Upper lobe of left lung (tissue), 6 donors: ENCODE measurements at places on chromosomes 7 and 10.

- DNase-seq = no peak
Measured at GRCh38 chr7:19519443-19520021, 189.3 kb downstream of the POLR1F start.

GRCh38 chr10:3046210-3046779 lies 21.1 kb upstream of the PFKP start:
- DNase-seq = no peak

DNA sequence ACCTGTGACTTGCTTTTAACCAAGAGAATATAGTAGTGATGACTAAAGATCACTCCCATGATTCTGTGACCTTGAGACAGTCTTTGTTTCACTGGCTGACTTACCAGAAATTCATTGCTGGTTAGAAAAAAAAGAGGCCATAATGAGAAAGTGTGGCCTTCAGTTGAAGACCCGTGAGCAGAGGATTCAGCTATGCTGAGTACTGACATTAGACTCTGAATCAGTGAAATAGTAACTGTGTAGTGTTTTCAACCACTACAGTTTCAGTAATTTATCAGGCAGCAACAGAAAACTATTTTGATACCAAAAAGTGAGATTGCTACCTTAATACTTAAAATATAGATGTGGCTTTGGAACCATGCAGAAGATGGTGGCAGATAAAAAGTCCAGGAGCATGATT lies 298.0 kb upstream of the KCND2 start:
- DNase-seq = no peak

DNA sequence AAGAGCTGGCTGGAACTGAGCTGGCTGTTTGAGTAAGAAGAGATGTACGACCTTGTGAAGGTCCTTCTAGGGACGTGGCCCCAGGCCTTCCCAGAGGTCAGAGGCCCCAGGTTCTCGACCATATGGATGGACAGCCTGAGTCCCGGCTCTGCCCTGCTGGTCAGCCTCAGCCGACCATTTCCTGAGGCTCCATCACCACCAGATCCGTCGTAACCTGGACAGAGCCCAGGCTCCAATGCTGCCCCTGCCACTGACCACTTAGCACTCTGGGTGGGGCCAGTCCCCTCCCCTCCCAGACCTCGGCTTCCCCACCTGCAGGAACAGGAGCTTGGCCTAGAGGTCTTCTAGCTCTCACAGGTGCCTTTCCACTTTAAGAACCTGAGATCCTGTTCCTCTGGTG lies 10.6 kb upstream of the INMT start:
- no peak for DNase-seq

- no peak for DNase-seq
Measured at GRCh38 chr7:120156476-120156875, 116.5 kb upstream of the KCND2 start.

- DNase-seq = no peak
Measured at GRCh38 chr10:132789659-132790148, 3.8 kb upstream of the NKX6-2 start.

GRCh38 chr10:69409968-69410367 lies 6.8 kb downstream of the TACR2 start:
- DNase-seq = no peak

- no peak for DNase-seq
Measured at GRCh38 chr7:88155756-88156155, 64.1 kb downstream of the SRI start.

- DNase-seq = no peak
Measured at GRCh38 chr7:6639032-6639431, 1.9 kb downstream of the ZNF316 start.

DNA sequence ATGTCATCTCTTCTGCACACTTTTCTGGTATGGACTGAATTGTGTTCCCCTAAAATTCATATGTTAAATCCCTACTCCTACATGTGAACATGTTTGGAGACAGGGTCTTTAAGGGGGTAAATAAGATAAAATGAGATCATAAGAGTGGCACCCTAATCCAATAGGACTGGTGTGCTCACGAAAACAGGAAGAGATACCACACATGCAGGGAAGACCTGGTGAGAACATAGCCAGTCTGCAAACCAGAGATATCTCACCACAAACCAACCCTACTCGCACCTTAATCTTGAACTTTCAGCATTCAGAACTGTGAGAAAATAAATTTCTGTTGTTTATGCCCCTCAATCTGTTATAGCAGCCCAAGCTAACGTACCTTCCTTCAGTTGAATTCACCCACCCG lies 51.8 kb downstream of the VWDE start:
- DNase-seq = no peak

GRCh38 chr7:155002411-155003091 lies 373 bp downstream of the PAXIP1 start:
- peak; percentile 91 for DNase-seq

DNA sequence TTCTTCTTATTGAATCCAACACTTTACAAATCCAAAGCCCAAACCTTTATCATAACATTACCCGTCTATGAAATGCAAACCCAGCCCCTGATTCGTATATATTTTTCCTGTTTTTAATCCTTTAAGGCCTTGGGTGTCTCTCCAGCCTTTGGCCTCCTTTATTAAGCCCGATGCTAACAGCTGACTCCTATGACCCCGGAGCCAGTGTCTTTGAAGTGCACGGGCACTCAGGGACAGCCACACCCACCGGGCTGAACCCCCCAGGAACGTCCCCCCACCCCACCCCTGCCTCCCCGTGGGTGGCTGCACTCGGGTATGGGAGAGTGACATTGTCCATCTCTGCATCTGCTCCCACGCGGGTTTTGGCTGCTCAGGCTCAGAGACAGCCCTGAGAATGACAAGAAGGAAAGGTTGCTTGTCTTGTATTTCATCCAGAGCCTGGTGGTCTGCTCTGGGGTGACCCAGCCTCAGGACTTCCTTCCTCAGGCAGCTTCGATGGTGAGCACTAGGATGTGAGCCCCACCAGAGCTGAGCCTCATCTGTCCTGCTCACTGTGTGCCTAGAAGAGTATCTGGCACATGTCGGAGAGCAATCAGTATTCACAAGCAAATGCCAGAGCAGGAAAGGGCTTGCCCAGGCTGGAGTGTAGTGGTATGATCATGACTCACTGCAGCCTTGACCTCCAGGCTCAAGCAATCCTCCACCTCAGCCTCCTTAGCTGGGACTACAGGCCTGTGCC lies 210.4 kb downstream of the SKIDA1 start:
- DNase-seq = peak; percentile 46

GRCh38 chr7:144494355-144494754 lies 90.9 kb upstream of the NOBOX start:
- DNase-seq = no peak

DNA sequence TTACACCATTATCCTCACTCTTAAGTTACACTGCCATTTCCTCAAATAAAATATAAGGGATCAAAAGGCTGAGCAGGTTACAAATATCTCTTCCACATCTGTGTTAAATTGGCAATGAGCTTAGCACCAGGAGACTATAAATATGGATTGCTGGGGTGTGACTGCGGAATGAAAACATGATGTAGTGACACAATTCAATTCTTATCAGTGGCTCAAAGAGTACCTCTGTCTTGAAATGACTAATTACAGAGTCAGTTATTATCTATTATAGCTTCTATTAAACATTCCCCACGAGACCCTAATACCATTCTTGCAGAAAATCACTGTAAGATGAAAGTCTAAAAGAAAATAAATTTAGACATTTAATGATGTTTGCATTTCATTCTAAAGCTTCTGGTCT lies 67.1 kb downstream of the RELN start:
- DNase-seq = no peak

- DNase-seq = no peak
Measured at GRCh38 chr10:116171505-116171904, 101.5 kb downstream of the GFRA1 start.

GRCh38 chr10:79320820-79321493 lies 26.3 kb upstream of the PPIF start:
- peak; percentile 65 for DNase-seq
